Activated naive CD8-positive, alpha-beta T cell treated with anti-CD3 and anti-CD28 coated beads, Interleukin-2, amount 50 U/mL, for 16 hours (primary cell): ENCODE measurements at places on chromosomes 3 and 15.

DNA sequence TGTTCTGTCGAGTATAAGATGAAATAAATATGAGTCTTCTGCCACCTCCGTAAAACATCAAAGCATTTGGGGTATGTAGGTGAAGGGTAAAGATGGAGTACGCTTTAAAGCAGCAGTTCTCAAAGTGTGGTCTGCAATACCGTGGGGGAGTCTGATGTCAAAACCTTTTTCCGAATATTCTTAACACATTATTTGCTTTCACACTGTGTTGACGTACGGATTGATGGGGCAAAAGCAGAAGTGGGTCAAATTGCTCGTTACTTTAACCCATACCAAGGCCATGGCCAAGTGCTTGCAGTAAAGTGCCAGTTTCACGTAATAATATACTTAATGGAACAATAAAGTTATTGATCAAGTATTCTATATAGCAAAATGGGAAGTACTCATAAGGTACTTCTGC is 36.3 kb downstream of the PAK2 start:
- no peak for DNase-seq

- no peak for DNase-seq
Measured at GRCh38 chr3:172751175-172751704, 714 bp downstream of the ECT2 start.

GRCh38 chr3:15055019-15055557 is 10.0 kb downstream of the MRPS25 start:
- peak; percentile 20 for DNase-seq

- DNase-seq: no peak
Measured at GRCh38 chr3:188825901-188826300, 345.9 kb upstream of the TPRG1 start.

DNA sequence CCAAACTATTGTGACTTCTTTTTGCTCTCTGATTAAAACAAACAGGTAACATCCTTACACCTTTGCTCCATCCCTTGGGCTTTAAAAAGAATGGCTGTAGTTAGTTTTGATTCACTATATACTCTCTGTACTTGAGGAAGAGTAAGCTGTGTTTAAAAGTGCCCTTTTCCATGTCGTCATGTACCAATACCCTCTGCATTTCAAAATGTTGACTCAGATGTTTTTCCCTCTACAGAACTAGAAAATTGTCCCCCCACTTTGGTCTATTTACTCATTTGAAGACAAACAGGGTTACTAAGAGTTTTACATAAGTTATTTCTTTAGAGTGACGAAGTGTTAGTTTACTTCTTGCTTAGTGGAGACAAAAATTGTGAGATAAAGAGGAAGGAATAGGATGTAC is 62.7 kb downstream of the TASOR start:
- DNase-seq: no peak

DNA sequence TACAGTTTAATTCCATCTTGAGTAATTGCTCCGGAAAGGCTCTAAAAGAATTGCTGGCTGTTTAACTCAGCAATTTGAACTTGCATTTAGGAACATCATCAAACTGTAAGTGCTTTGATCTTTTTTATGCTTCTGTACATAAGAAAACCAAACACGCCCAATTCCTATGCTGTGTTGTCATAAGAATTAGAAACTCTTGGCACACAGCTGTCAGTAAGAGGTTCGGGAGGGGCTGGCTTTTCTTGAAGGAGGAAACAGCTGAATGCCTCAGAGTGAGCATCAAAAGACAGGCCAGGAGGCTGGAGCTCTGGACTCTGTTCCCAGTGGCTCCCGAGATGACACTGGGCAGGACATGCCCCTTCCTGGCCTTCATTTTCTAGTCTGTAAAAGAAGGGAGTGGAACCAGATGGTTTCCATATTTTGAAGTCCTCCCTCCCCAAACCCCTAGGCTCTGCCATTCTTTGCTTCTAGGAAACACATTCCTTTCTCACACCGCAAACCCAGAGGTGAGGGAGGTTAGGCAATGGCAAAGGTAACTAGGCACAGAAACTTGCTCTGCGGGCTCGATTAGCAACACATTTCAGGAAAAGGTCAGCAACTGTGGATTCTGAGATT is 73.7 kb upstream of the DLG1 start:
- DNase-seq: no peak
